ENCODE measurements at places on chromosomes 1 and 21.

DNA sequence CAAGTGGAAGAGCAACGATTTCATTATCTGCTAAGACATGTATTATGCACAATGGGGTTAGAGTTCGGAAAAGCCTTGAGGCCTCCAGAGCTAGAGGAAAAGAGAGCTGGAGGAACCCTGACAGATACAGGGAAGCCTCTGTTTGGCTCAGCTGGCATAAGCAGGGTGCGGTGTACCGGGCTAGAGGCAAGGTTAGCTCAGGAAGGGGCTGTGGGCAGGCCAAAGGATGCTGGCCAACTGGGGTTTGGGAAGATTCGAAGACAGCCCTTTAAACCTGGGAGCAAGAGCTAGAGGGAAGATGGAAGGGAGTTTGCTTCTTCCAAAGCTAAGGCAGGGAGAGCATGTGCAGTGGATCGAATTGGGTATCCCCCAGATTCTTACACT is 107.6 kb upstream of the TLR5 start:
- no peak for DNase-seq

DNA sequence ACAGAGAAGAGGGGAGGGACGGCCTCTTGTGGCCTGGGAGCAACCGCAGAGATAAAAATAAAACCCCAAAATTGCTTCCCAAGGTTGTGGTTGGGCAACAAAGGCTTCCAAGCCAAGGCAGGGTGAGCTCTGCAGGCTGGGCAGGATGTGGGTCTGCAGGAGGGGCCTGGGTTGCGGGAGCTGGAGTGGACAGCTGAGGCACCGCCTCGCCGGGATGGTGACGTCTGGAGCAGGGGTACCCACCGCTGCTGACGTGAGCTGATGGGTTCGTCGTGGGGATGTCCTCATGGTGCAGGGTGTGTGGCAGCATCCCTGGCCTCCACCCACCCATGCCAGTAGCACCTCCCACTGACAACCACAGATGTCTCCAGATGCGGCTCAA is 3.7 kb downstream of the AURKAIP1 start:
- no peak for DNase-seq

GRCh38 chr1:175376194-175376593 is 183.6 kb upstream of the KIAA0040 start:
- DNase-seq: no peak

GRCh38 chr1:46643368-46643775 is 24.8 kb downstream of the ATPAF1 start:
- DNase-seq: no peak
